ENCODE measurements at places on chromosomes 3 and 15.

DNA sequence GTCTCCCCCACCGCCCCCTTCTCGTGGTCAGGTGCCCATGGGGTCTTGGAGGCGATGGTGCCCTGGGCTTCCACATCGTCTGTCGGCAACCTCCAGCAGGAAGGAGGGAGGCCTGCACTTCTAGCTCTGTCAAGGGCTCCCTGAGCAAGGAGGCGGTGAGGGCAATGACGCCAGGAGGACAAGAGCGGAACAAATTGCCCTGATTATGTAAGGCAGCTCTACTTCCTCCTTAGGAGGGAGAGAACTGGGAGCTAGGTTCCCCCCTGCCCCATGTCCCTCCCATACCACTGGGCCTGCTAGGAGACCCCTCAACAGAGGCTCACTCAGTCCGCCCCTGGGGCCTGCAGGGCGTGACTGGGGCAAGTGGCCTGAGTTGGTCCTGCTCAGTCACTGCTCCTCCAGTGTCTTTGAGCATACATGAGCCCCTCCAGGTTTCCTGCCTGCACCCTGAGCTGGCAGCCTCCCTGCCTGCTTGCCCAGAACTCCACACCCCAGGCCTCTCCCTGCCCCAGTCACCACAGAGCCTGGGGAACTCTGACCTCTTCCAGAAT is 56.1 kb downstream of the CACNA2D2 start:
- DNase-seq: no peak

GRCh38 chr3:14925729-14926591 is 21.4 kb upstream of the NR2C2 start:
- DNase-seq: peak; percentile 12

GRCh38 chr3:29242296-29242695 is 38.6 kb upstream of the RBMS3 start:
- DNase-seq: no peak

DNA sequence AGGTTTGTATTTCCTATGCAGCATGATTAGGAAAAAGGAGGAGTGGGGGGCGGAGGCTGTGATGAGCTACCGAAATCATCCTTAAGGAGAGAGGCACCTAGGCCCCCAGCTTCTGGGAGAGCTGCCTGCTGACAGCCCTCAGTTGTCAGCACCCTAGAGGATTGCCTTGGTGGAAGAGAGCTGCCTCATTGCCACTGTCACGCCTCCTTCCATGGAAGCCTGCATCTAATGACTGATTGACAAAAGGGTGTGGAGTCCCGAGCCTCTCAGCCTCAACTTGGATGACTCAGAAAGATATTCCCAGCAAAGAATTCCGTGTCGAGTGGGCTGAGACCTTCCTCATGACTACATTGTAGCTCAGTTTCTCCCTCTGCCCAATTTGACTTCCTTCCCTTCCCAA is 320.4 kb upstream of the PROK2 start:
- no peak for DNase-seq

DNA sequence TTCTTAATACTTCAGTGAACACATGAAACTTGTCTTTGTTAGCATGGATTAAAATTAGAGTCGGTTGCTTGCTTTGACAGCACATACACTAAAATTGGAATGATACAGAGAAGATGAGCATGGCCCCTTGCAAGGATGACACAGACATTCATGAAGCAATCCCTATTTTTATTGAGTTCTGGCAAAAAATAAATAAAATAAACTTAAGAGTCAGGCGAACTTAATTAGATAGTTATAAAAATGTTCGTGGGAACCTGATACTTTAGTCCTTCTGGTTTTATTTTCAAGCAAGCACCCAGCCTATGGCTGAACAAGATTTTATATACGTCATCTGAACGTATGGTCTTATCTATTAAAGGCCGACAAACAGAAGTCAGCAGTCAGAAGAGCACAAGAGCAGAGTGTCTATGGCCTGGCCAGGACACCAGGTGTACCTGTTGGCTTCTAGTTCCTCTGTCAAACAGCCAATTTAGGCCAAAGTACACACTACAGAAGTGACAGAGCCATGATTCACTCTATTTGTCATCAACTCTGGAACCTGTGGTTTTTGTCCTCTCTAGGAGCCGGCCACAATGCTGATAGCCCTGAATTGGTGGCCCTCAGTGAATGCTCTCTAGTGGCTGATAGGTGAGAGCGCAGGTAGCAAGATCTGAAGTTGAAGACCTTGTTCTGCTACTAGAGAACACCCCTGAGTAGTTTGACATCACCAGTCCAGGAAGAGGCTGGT is 64.3 kb downstream of the LEO1 start:
- no peak for DNase-seq

- no peak for DNase-seq
These were observed 46.8 kb downstream of the CHDH start for GRCh38 chr3:53799338-53799865.

DNA sequence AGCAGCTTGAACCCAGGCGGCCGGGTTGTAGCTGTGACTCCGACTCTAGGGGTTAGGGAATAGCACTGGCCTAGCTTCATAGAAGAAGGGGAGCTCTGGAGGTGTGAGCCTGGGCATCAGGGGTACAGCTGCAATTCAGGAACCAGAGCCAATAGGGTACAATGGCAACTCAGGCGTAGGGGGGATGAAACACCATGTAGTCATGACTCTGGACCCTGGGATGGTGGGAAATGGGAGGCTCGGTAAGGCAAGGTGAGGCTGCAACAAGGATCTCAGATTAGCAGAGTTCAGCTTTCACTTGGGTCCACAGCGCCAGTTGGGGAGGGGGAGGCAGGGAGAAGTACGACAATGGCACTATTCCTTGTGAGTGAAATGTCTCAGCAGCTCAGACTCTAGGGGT is 210.2 kb upstream of the LYSMD4 start:
- DNase-seq: no peak

DNA sequence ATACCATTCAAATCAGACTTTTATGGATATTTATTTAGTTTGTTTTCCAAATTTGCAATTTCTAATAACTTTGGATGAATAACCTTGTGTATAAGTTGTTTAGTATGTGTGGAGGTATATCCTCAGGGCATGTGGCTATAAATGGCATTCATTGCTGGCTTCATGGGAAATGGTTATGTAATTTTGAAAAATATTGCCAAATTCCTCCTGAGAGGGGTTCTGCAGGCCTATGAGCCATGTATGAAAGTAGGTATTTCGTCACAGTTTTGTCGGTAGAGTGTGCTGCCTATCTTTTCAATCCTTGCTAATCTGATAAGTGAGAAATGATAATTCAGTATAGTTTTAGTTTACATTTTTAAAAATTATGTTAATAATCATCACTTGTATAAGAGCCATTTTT is 256.4 kb upstream of the ZNF385D start:
- no peak for DNase-seq

GRCh38 chr15:85030301-85030929 is 48.8 kb downstream of the PDE8A start:
- DNase-seq: no peak

DNA sequence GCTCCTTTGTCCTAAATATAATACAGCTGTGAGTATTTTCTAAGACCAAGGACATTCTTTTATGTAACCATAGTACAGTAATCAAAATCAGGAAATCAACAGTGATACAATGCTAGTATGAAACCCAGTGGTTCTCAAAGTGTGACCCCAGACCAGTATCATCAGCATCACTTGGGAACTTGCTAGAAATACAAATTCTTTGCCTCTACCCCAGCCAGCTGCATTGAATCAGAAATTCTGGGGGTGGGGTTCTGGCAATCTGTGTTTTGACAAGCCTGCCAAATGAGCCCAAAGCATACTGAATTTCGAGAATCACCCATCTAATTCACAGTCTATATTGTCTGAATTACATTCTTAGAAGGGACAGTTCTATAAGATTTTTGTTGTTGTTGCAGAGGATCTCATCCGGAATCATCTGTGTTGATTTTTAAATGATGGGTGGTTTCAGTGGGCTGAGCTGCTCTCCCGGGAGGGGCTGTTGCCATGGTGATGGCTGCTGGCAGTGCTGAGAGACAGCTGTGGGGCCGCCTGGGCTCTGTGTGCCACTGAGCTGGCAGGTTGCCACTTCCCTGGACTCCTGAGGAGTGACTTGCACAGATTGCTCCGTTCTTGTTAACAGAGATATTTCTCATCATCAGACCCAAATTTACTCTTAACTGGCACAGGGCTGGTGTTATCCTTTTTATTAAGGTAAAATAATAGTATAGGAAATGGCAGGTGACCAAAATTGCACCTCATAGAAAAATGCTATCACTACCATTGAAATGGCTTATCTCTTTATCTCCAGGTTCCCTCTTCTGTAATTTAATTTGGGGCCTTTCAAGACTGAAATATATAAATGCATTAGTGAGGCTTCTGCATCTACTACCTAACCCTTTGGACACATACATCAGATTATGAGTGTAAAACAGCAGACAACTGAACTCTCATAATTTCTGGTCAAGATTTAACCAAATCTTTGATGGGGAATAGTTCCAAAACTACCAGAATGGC is 56.5 kb downstream of the NEK11 start:
- DNase-seq: no peak

DNA sequence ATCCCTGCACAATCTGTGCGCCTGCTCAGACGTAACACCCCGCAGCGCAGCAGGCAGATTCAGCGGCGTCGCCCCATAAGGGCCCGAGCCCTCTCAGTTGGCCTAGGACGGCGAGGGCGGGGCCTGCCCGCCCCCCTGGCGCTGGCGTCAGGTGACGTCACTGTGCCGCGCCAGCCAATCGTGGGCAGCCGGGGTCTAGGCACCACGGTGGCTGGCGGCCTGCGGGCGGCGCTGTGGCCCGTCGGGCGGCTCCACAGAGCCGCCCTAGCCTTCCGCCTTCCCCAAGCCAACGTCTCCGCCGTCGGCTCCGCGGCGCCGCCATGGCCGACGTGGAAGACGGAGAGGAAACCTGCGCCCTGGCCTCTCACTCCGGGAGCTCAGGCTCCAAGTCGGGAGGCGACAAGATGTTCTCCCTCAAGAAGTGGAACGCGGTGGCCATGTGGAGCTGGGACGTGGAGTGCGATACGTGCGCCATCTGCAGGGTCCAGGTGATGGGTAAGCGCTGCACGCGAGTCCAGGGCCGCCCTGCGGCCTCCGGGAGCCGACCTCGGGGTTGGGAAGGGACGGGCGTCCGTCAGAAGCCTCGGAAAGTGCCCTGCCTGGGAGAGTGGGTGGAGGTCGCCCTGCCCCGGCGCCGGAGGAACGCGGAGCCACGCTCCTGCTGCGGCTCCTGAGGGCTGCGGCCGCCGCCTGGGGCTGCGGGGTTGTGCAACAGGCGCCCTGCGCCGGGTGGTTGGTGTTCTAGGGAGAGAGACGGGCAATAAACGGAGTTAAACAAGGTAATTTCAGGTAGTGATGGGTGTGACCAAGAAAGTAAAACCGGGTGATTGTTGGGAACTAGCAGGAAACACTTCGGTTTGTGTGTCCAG is at the start of gene RNF7:
TSS of gene RNF7 (plus strand) at position 277 of the 869 bp plus-strand sequence. CDS start at position 321, 44 bp downstream.
- DNase-seq: peak; percentile 73

GRCh38 chr3:107425033-107425432 is 47.8 kb downstream of the CCDC54 start:
- no peak for DNase-seq

- DNase-seq: no peak
These were observed 28.0 kb upstream of the VGLL4 start for GRCh38 chr3:11671648-11672100.

- DNase-seq: no peak
These were observed 1.5 kb downstream of the DUSP7 start for GRCh38 chr3:52054661-52055511.

- DNase-seq: no peak
These were observed 567.8 kb downstream of the ZPLD1 start for GRCh38 chr3:103002425-103003176.

- DNase-seq: no peak
These were observed 94.6 kb upstream of the RASGRF1 start for GRCh38 chr15:79185199-79185598.

- no peak for DNase-seq
These were observed 13.1 kb upstream of the SLC27A2 start for GRCh38 chr15:50168783-50169411.

GRCh38 chr3:4235690-4236089 is 67.5 kb upstream of the SETMAR start:
- DNase-seq: no peak

DNA sequence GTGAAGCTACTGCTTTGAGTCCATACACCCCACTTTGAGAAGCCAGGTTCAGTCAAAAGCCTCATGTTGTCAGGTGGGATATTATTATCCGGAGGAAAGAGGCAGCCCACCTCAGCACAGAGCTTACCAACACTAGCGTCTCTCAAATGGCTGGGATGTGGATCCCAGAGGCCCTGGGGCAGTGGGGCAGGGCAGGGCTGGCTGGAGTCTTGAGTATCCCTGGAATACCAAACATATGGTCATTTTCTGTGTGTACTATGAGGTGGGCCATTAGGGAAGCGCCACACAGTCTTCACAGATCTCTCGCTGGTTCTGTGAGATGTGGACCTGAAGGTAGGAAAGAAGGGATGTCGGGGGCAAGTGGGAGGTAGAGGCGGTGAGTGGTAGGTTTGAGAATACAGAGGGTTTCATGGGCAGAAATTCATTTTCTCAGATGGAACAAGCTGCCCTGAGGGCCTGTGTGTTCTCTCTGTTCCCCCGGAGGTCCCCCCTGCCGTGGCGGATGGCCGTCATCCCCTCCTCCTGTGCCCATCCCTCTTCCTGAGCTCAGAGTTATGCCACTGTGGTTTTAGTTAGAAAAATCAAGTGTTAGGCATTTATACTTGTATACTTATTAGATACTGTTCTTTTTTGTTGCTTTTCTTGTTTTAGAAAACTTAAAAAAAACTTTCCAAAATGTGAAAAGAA is 66.4 kb downstream of the USP13 start:
- no peak for DNase-seq

DNA sequence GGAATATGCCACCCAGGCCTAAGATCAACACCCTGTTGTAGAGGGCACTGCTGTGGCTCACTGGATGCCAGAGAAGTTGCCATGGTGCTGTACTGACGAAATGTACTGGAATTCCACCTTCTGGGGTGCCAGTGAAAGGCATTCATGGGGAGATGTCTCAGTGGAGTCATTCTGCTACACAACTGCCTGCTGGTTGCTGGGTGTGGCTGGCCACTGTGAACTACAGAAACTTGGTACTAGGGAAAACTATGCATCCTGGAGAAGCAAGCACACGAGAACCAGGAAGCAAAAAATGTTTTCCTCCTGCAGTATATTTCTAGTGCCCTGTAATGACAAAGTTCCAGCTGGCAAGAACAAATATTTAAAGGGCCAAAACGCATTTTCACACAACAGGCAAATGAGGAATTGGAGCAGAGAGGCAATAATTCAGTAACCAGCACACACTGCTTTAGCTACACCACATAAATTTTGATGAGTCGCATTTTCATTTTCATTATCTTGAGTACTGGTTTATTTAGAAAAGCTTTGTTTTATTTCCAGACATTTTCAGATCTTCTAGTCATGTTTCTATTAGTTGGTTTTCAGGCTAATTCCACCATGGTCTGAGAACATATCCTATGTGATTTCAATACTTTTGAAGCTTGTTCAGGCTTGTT is 18.3 kb upstream of the RFX7 start:
- no peak for DNase-seq

- DNase-seq: no peak
These were observed 207.8 kb downstream of the MTHFS start for GRCh38 chr15:79689030-79689429.

GRCh38 chr3:182947888-182948287 is 32.5 kb downstream of the DCUN1D1 start:
- no peak for DNase-seq

DNA sequence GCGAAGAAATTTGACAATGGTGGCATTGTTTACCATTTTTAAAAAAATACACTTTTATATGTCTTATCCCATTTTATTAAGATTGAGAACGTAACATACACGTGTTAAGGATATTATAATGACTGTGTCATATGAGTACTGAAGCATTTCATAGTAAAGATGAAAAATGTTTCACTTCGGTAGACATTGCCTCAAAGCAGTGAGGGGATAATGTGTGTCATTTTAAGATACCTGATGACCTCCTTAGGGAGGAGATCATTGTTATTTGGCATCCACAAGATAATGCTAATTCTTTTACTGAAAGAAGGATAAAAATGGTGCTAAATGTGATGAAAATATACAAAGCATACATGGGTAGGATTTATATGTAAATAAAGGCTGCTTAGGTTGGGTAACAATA is 107.3 kb downstream of the STAC start:
- DNase-seq: no peak
